ENCODE measurements at places on chromosomes 5 and 9.

DNA sequence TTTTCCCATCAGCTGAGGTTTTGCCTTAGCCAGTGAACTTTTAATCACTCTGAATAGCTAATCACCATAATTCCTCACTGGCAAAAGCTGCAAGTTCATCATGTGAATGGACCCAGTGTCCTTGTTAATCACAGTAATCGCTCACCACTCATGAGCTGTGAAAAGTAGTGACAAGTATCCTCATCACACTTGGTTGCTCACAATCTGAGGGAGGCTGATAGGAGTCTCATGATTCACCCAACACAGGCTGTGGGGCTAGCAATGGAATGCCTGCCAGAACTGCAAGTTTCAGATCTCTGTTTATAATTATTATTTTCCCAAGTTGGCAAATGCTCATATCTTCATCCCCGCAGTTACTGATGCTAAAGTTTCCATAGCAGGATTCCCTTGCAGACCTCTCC is 467.2 kb downstream of the KIF4B start:
- DNase-seq = no peak

- DNase-seq = no peak
These were observed 447.9 kb upstream of the SGCD start for GRCh38 chr5:155878991-155879575.

- no peak for DNase-seq
These were observed 14.2 kb upstream of the MED10 start for GRCh38 chr5:6392561-6392960.

- no peak for DNase-seq
These were observed 79.1 kb downstream of the CYFIP2 start for GRCh38 chr5:157345067-157345466.

DNA sequence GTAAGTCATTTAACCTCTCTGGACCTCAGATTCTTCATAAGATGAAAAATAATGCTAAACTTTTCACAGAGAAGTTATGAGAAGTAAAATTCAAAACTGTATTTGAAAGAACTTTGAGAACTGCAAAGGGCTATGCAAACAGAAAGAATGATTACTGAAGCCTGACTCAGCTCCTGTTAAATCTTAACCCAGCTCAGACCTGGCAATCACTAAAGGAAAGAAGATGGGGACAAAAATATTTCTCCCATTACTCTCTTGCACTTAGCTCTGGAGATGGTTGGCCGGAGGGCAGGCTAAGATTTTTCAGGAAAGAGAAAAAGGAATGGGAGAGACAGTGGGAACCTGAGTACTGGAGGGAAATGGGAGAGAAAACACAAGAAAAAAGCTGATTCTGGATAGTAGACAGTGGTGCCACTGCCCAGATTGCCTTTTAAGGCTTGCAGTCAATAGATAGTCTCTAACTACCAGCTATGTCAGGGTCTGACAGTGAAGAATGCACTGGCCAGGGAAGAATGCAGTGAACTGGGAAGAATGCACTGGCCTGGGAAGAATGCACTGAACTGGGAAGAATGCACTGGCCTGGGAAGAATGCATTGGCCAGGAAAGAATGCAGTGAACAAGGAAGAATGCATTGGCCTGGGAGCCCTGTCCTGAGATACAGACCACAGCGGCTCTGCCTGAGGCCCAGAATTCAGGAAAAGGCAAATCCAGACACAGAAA is 25.2 kb upstream of the CEMIP2 start:
- no peak for DNase-seq

DNA sequence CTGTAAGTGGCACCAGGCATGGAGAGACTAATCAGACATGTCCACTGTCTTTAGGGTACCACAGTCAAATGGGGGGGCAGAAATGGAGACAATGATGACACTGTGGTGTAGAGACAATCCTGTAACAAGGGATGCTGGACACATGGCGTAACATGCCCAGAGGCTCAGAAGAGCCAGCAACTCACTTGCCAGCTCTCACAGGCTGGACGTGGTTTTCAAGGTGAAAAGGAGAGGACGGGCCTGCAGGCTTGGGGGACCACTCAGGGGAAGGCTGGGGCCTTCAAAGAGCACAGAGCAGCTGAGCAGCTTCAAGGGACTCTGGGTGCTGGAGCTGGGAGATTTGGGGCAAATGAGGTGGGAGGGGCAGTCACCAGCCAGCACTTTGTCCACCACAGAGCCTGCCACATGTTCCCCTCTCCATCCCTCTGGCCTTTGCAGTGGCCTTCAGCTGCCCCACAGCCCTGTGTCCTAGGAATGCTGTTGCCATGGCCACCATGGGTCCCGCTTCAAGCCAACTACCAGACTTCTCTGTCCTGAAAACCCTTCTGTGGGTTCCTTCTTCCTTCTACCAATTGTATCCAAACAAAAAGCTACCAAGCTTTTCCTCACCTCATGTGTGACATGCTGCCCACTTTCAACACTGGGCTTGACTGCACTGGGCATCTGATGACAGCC is 140.4 kb downstream of the GABBR2 start:
- no peak for DNase-seq

DNA sequence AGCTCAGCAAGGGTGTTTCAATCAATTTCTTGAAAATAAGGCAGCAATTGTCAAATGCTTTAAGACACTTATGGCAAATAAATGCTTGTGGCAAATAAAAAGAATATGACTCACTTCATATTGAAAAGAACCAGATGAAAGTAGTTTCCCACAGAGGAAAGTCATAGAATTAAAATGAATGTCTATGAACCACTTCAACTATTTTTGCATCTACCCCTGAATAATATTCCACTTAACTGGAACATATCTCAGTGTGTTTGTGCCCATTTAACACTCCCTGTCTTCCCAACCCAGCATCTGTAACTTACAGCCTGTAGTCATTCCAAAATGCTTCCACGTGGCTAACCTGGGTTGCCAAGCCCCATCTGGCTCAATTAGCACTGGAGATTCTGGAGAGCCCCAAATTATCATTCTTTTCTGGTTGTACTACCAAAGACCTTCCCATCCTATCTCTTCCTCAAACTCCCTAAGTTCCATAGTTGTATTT is 84.7 kb downstream of the FEM1C start:
- DNase-seq = no peak

- no peak for DNase-seq
These were observed 1889.4 kb upstream of the CDH9 start for GRCh38 chr5:28927559-28928326.

- no peak for DNase-seq
These were observed 732.9 kb downstream of the MTRR start for GRCh38 chr5:8601831-8602354.

- DNase-seq = no peak
These were observed 16.1 kb downstream of the CPLX2 start for GRCh38 chr5:175887463-175887862.

DNA sequence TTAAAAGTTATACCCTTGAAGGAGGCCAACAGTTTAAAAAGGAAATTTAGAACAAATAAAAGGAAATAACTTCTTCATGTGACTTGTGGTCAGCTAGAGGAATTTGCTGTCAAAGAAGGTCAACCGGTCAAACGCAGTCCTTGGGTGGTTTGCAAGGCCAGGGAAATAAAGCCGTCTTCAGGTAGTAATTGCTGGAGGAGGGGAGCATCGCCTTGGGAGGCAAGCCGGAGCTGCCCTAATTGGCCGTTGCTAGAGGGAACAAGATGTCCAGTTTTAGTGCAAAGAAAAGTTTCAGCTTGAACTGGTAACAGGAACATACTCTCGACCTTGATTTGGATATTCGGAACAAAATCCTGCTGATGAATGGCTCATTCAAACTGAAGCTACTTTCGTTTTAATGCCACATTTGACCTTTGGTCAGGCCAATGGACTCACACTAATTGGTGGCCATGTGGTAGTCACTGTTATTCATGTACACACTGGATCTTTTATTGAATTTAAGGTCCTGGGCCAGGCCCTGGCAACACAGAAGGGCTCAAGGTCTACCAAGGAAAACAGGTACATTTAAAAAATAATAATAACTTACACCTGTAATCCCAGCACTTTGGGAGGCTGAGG is 47.0 kb upstream of the MYO10 start:
- no peak for DNase-seq

GRCh38 chr5:43859309-43859708 is 256.3 kb downstream of the NNT start:
- DNase-seq = no peak

GRCh38 chr9:130265431-130266235 is at the start of gene HMCN2:
Gene HMCN2 (plus strand): TSS chr9:130265760. CDS start chr9:130265879, 119 bp downstream.
- DNase-seq = no peak

DNA sequence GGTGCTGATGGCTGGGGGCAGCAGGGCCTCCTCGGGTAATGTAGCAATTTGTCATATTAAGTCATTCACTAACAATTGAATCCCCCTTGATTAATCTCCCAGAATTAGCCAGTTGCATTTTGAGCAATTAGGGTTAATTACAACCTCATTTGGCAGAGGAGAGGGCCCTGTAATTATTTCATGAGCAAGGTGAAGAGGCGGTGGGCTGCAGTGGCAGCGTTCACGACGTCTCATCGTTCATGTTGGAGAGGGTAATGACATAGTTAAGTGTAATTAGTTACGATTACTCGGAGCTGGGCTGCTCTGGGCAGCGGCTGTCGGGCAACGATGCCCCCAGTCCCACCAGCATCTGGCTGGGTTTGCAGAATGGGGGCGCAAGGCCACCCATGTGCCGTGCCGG is 46.0 kb downstream of the NEK6 start:
- no peak for DNase-seq

DNA sequence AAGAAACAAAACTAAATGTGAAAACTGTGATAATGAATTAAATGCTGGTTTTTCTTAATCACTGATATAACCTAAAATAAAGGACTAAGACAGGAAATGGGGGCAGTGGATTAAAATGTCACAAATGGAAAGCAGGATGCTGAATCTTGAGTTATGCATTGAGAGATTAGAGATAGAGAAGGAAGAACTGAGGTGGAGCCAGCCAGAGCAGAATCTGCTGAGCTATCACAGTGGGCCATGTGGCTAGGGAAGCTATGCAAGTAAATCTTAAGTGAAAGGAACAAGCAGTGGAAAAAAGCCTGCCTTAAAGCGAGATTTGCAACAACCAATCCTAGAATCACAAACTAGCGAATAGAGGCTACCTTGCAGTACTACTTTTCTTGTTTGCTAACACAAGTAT is 188.5 kb upstream of the RASA1 start:
- no peak for DNase-seq

DNA sequence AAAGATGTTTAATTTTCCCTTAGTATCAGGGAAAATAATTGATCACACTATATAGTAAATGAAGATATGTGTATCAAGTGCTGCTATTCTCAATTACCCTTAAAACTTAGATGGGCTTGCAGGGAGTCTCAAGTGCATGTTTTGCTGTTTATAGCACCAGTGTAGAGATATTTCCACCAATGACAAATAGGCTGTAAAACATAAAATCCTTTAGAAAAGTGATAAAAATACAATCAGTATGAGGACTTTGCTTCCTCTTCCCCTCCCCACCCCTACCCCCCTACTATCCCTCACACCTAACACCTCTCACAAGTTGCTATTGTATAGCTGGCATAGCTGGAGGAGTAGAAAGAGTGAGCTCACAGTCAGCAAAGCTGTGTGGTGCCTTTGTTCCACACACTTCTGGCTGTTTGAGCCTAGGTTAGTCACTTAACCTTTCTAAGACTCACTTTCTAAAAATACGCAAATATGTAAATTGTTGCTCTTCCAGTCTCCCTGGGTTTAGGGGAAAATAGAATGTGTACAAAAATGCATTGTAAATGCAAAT is 93.1 kb downstream of the PDE4D start:
- no peak for DNase-seq

DNA sequence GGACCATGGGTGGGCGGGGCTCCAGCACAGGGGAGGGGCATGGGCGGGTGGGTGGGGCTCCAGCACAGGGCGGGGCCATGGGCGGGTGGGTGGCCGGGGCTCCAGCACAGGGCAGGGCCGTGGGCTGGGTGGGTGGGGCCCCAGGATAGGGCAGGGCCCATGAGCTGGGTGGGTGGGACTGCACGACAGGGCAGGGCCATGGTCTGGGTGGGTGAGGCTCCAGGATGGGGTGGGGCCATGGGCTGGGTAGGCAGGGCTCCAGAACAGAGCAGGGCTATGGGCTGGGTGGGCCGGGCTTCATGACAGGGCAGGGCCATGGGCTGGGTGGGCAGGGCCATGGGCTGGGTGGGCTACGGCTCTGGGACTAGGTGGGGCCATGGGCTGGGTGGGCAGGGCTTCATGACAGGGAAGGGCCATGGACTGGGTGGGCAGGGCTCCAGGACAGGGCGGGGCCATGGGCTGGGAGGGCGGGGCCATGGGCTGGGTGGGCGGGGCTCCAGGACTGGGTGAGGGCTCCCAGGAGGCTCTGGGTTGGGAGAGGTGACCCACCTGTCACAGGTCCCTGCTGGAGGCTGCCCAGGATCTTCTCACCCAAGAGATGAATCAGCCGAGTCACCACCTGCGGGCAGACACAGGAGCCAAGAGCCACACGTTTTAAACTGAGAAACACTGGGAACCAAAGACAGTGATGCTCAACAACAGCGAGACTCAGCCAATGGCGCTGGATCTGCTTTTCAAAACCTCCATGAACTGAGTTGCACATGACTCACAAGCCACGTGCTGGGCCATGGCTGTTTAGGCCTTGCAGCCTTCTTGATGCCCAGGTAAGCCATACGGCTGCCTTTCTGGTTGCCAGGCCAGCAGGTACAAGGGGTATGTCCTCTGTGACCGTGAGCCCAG is 33.6 kb upstream of the NSMF start:
- no peak for DNase-seq

DNA sequence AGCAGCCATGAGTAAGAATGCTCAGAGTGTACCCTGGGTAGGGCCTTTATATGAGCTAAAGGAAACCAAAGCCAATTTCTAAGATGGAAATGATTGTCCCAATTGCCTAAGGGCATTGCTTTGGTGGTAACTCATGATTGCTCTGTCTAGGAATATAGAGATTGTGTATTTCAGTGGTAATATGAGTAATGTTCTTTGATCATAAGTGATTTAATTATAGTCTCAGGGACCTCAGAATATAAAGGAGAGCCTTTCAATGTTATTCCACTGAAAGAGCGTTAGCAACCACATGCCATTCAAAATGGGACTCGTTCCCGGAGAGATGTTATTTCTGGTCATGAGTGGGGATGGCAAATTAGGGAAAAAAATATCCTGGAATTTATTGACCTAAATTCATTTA is 340.5 kb downstream of the ARHGEF28 start:
- no peak for DNase-seq

- DNase-seq = no peak
These were observed 1.6 kb downstream of the GTF3C4 start for GRCh38 chr9:132671620-132672412.

DNA sequence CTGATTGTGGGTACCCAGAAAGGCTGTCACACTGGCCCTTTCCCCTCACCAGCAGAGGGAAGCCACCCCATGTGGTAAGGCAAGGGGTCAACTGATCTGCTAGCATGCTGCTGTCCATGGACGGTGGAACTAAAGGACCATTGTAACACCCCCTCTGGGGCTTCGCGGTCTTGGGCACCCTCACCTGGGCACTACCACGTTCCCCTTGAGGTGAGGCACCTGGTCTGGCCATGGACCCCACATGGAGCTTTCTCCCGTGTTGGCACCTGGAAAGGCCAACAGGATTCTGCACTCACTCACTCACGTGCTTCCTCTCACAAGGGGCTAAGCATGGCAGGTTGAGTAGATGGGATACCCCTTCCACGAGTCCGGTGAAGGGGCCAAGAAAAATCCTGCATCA is 72.0 kb upstream of the RFX3 start:
- DNase-seq = no peak

- no peak for DNase-seq
These were observed 44.9 kb upstream of the SNCAIP start for GRCh38 chr5:122267185-122267584.

- DNase-seq = no peak
These were observed 229.9 kb upstream of the DAB2 start for GRCh38 chr5:39654715-39655114.

All from stimulated activated CD4-positive, alpha-beta T cell treated with anti-CD3 and anti-CD28 coated beads, Interleukin-15, amount 100 ng/mL, for 48 hours (primary cell).